RPMI7951 (cell line): ENCODE measurements at places on chromosomes 7 and 10. TPM values are rescaled to one million over a fixed set of nuclear protein-coding genes. Genes with fewer than 3 reads are reported as not detected.

- no peak for DNase-seq
These were observed 192.7 kb downstream of the PTPRN2 start for GRCh38 chr7:158394936-158395335.

GRCh38 chr7:156092307-156092706, 280.0 kb upstream of the SHH start:
- no peak for DNase-seq

DNA sequence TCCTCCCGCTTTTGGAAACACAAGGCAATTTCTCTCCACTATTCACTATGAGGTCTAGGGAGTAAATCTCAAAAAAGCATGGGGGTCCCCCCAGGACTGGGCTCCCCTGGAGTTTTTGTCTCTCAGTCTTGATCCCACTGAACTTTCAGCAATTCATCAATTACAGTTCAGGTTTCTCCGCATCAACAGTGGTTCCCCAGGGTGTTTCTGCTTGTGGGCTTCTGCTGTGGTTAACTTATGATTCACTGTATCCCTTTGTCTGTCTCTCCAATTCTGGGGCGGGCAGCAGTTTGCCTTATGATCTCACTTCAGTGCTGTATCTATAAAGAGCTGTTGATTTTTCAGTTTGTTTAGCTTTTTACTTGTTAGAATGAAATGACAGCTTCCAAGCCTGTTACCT, 142.6 kb upstream of the CDC14C start:
- peak; percentile 25 for DNase-seq

DNA sequence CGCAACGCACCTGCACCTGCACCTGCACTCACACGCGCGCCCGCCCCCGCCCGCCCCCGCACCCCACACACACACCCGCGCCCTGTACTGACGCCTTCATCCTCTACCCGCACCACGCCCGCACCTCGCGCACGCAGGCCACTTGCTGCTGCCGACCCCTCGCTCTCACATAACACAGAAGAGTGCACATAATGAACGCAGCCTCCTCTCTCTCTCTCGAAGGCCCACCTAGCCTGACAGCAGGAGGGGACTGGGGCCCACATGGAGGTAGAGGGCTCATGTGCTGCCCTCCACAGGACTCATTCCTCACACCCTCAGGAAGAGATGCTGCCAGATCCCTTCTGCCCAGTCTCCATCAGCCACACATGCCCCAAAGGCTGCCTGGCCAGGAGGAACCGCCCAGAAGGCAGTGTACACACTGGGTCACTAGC, 432 bp upstream of the CAMK2B start:
- DNase-seq: no peak

DNA sequence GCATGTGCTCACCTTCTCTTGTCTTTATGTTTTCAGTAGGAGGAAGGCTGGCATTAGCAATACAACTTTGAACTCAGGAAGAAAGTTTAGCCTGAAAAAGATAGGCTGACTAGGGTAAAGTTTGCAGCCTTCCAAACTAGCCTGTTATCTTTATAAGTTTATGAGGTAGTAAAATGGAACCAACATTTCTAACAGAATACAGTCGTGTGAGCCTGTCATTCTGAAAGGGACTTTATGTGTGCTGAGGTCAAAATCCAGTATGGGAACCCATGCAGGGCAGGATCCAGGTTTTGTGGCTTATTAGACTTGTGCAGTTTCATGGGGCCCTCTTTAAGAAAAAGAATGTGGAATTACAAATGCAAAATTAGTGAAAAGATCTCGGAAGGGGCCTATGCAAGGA, 201.0 kb upstream of the PRPS1L1 start:
- no peak for DNase-seq

- DNase-seq: peak; percentile 72
These were observed 162.0 kb downstream of the CYP26A1 start for GRCh38 chr10:93235686-93236085.

The FZD8 gene
- total RNA-seq: 2.2 and 3.2 TPM in 2 replicates

The MCMBP gene
- 60.6 and 62.8 TPM in 2 replicates for total RNA-seq

The GOT1 gene
- 24.2 and 32.3 TPM in 2 replicates for total RNA-seq
